Aortic smooth muscle cell (primary cell): ENCODE measurements at places on chromosomes 11 and 22. TPM values are rescaled to one million over a fixed set of nuclear protein-coding genes. Genes with fewer than 3 reads are reported as not detected.

Gene PRR14L
- 17.7 and 20.0 TPM in 2 replicates for total RNA-seq

Gene NCAPH2
- total RNA-seq = 24.9 and 38.2 TPM in 2 replicates

Gene KCNQ1
- not detected in 2 replicates for total RNA-seq

Gene IL18
- total RNA-seq = 0.12 TPM in 1 of 2 replicates, not detected in the other

Gene RASD2
- total RNA-seq = 0.12 and 0.92 TPM in 2 replicates

Gene FAT3
- under 0.01 and 0.12 TPM in 2 replicates for total RNA-seq

Gene TRIM51
- total RNA-seq = not detected in 2 replicates
